Astrocyte of the cerebellum (primary cell): ENCODE measurements at places on chromosomes 2 and 18.

GRCh38 chr2:106053116-106053515, 141.0 kb downstream of the UXS1 start:
- DNase-seq = peak; percentile 9

DNA sequence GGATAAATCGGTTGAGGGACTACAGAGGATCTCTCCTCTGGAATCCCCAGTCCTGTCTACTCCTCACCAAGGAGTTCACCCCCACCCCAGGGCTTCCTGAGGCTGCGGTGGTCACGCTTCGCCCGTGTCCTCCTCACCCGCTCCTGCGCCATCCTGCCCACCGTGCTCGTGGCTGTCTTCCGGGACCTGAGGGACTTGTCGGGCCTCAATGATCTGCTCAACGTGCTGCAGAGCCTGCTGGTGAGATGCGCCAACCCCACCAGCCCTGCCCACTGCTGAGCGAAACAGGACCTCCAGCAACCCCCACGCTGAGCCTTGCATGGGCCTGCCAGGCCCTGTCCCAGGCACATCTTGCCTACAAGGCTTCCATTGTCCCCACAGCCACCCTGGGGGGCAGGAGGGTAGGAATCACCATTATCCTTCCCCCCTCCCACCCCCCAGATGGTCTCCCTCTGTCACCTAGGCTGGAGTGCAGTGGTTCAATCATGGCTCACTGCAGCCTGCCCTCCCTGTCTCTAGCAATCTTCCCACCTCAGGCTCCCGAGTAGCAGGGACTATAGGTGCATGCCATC, 6.7 kb upstream of the CTDSP1 start:
- DNase-seq = no peak

DNA sequence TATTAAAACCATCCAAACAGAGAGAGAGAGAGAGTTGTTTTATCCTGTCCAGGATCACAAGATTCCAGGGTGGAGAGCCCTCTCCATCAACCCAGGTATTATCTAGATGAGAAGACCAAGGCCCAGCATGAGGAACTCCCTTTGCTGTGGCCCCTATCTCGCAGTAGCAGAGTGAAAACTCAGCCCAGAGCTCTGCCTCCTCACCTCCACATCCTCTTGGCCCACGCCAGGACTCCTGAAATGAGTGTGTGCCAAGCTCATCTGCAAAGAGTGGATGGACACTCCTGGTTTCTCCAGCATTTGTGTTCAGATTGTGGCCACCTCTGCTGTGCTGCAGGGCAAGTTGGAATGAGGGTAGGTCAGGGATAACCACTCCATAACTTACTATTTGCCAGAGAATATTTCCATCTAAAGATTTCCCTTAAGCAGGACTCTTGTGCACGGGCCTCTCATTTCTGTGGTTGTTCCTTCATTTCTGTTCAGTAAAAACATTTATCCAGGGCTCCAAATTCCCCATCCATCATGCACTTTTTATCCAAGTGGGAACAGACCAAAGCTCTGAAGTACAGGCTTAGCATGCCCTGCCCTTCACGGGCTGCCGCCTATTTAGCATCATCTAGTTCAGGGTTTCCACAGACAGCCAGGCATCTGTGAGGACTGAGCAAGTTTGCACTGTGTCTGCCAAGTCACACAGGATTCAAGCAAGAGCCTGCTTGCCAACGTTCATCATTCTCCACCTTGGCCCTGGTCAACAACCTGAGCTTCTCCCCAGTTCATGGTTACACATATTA, 583.2 kb upstream of the ID2 start:
- no peak for DNase-seq

DNA sequence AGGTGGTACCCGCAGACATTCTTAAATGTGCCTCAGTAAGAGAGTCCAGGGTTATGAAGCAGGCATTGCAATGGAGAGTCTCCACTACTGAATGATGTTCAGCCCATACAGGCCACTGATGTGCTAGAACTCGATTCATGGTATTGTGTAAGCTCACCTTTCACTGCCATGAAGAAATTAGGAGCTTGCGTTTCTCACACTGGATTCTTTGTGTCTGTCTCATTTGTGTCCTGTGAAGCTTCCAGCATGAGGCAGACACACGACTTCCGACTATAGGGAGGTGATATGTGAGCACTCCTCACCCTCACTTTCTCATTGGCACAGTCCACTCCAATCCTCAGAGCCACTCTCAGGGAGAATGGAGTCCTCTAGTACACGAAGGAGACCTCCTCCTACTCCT, 677.4 kb upstream of the RAB6C start:
- no peak for DNase-seq

DNA sequence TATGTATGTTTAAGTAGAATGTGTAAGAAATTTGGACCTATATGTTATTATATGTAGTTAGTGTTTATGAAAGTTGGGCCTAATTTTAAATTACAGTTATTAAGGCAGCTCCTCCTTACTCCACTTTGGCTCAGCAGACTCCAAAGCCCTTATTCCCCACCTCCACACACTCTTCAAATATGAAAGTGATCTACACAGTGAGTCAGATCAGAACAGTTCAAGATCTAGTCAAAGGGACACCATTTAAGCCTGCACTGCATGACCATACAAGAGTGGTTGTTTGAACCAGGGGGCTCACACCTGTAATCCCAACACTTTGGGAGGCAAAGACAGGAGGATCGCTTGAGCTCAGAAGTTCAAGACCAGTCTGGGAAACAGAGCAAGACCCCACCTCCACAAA, 21.2 kb upstream of the PMAIP1 start:
- no peak for DNase-seq

DNA sequence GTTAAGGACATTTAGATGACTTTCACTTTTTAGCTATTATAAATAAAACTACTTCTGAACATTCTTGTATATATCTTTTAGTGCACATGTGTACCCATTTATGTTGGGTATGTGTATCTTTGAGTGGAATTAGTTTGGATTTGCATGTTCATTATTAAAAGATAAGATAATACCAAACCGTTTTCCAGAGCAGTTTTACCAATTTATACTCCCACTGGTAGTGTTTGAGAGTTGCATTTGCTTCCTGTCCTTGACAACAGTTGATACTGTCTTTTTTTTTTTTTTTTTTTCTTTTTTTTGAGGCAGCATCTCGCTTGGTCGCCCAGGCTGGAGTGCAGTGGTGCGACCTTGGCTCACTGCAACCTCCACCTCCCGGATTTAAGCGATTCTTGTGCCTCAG, 23.3 kb downstream of the SLC30A6 start:
- no peak for DNase-seq

DNA sequence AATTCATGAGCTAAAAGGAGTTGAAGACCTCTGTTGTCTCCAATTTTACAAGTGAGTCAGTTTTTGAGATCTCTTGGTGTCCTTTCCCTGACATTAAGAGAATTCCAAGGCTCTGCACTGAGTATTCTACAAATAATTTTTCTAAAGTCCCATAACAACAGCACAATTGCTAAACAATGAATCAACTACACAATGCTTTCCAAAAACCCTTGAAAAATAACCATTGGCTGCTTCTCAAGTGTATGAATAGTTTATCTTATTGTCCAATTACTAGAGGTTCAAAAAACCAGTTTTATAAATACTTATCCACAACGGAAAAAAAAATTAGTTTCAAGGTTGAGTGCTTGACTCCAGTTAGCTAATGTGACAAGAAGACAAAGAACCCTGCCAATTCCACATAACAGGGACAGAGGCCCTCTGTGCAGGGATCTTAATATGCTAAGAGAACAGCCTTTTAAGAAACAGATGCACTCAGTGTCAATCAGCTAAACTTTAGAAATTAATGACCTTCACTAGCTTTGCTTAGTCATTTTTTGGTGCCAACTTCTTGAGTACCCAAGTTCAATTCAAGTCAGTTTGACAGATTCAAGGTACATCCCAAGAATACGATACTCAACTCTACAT, 266.6 kb upstream of the CYP26B1 start:
- no peak for DNase-seq

DNA sequence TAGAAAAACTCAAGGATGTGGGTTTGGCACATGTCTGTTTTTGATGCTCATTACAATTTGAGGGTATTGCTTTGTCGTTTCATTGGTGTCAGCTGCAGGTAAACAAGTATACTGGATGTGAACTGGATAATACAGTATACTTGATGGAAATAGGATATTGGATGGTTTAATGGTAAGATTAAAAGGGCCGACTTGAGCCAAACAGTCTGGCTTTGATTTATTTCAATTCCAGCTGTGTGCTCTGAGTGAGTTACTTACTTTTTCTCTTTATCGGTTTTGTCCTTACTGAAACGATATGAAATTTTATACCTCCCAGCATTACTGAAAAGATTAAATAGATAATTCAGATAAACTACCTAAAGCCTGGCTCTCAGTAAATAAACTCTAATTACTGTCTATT, 227.6 kb downstream of the ASXL3 start:
- DNase-seq = no peak
